ENCODE measurements at places on chromosomes 3 and 15.

GRCh38 chr15:101566748-101567488, 77.4 kb upstream of the PCSK6 start:
- DNase-seq: no peak

- no peak for DNase-seq
Measured at GRCh38 chr3:8574670-8575322, 69.8 kb downstream of the SSUH2 start.

- DNase-seq: no peak
Measured at GRCh38 chr3:129453732-129454131, 13.7 kb downstream of the IFT122 start.

DNA sequence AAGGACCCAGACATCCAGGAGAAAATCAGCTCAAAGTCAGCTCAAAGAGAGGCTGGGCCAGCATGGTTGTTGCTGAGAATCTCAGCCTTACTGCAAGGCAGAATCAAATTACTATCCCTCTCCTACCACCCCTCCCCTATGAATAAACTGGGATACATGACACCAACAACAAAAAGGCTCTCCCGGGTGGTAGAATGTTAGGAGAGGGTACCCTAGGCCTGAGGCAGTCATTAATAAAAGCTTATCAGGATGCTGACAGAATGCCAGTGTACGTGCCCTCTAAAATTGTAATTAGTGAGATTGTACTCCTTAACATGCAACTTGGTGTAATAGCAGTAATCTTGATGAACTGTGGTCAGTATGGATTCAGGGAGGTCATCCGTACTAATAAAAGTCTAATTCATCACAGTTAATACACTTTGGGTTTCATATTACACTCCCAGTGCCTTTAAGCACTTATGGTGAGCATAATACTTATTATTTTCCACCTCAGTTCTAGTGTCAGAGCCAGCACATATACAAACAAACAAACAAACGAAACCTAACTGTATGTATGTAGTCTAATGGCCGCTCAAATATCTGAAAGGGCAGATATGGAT, 76.5 kb downstream of the B3GALNT1 start:
- no peak for DNase-seq

- no peak for DNase-seq
Measured at GRCh38 chr3:15682561-15683185, 81.1 kb downstream of the BTD start.

DNA sequence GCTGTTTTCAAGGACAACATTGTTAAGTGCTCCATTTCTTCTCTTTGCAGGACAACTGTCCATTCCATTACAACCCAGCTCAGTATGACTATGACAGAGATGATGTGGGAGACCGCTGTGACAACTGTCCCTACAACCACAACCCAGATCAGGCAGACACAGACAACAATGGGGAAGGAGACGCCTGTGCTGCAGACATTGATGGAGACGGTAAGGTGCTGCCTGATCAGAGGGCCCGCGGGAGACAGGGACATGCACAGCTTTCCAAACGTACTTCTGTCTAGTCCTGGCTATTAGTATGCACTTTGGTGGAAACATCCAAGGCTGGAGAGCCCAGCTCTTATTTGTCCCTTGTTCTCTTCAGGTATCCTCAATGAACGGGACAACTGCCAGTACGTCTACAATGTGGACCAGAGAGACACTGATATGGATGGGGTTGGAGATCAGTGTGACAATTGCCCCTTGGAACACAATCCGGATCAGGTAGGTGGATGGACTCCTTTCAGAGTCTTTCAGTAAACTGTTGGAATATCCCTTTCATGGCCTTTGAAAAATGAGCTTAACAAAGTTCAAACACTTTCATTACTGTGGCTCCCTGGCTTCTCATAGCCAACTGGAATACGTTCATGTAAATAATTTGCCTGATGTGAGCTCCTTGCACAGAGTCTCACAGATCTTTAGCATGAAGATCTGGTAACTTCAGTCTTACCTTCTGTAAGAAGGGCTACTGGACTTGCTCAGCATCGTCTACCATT, 10.4 kb downstream of the THBS1 start:
- DNase-seq: no peak
